ENCODE measurements at places on chromosomes 7 and 10.

- DNase-seq: no peak
These were observed 31.0 kb upstream of the OPALIN start for GRCh38 chr10:96389785-96390184.

DNA sequence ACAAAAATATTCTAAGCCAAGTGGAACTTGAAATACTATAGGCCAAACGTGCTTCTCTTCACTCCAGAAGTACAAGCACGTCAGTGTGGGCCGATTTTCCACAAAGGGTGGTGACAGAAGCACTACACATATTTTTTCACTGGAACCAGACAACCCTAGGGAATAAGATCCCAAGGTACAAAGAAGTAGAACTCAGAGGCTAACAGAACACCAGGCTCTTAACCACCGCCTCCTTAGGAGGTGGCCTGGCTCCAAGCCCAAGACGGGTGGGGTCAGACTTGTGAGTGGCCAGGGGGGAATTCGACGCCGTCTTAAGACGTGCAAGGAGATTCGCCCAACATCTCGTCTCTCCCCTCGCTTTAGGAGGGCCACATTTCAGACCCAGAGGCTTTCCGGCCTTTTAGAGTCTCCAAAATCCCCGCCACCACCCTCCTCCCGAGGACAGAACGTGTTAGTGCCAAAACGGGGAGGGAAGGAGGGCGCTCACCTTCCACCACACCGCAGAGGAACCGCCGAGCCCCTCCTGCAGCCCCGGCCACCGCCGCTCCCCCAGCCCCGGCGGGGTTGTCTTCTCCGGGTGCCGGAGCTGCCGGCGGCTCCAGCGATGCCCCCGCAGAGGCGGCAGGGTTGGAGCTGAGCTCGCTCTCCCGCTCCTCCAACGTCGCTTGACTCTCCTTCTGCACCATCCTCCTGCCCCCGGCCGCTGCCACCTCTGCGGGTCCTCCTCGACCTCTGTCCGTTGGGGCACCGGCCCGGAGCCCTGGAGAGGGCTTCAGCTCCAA, 716 bp downstream of the OGA start:
- DNase-seq: no peak

DNA sequence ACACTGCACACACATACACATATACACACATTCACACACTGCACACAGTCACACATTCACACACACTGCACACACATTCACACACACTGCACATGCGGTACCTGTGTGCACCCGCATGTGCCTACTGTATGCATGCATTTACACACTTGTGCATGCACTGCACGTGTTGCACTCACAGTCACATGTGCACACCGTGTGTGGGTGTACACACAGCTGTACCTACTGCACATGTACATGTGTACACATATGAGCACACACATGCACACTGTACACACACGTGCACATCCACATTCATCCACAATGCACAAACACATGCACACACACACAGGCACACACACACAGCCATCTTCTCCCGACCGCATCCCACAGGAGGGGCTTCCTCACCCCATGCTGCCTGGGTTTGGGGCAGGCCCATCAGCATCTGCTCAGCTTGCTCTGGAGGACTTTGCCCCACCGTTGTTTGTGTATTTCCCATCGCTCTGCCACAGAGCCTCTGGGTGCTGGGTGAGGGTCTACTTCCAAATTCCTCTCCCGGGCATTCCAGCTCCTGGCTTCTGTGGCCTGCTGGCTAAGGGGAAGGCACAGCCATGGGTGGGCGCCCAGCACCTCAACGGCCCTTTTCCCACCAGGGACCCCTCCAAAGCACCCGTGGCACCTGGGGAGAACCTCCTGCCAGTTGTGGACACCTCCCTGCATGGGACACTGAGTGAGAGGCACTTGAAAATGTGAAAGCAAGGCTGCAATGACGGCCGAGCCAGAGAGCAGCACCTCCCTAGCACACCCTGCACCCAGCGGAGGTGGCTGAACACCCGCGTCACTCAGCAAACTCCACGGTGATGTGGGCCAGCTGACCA, 324.3 kb downstream of the PTPRN2 start:
- no peak for DNase-seq

GRCh38 chr10:123681285-123681684, 15.1 kb downstream of the GPR26 start:
- no peak for DNase-seq

DNA sequence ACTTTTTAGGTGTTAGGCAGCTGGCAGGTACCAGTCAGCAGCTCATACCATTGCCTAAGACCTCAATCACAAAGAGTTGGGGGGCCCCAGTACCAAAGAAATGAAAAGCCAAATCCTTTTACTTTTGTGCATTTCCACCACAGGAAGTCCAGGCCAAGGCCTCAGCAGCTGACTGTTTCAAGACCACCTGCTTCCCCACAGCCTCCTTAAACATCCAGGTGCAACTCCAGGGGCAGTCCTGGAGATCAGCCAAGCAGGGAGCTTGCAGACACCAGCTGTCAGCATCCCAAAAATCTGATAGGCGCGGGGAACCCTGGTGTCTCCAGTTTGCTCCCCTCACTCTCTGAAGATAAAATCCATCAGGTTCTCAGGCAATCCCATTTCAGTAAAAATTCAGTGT, 91.5 kb upstream of the EFCAB10 start:
- no peak for DNase-seq

DNA sequence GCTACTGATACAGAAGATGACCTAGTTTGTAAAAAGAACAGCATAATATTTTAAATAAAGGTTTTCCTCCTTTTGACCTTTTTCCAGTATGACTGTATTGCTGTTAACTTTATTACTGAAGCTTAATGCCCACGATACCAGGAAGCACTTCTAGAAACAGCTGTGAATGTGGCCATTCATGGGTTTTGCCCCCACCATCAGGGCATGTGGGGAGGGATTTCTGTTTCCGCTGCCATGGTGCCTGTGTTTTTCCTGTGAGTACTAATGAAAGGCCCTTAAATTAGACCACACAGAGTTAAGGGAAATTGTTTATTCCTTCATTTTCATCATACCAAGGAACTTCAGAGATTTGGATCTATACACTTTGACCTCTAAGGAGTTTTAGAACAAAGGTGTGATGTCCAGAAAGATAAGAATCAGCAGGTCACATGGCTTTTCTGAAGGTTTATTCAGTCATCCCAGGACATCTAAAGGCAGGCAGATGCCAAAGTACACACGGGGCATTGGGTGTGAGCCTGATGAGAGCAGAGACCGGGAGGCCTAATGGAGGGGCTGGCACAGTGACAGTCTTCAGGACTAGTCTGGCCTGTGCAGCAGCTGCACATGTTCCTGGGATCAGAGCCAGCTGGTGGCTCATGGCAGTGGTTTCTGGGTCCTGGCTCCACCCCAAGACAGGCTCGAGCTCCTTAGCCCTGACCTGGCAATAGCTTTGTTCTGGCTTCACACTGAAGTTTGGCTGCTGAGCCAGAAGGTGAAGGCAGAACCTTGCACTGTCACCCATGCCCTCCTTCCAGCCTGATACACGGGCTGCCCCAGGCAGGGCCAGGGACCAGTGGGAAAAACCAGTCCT, 190.9 kb downstream of the REEP3 start:
- no peak for DNase-seq

GRCh38 chr10:133141144-133141957, 18.7 kb upstream of the KNDC1 start:
- no peak for DNase-seq

GRCh38 chr10:20454331-20454730, 442.8 kb downstream of the NEBL start:
- DNase-seq: no peak

DNA sequence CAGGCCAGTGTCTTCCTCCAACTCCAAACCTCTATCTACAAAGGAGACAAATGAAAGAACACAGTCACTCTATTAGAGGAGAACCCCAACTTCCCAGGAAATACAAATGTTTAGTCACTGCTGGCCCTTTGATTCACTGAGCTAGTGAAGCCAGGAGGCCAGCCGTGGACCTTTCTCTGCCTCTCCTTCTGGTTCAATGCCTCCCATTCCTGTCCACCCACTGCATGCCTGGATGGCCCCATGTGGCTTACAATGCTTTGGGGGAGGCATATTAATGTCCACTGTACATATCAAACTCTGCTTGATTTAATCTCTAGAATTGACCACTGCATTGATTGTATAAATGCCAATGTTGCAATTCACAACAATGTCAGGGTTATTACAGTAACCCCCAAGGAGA, 687.3 kb downstream of the KCNMA1 start:
- no peak for DNase-seq

- no peak for DNase-seq
These were observed 60.1 kb downstream of the DIP2C start for GRCh38 chr10:629186-629998.

- DNase-seq: no peak
These were observed 57.2 kb upstream of the STRIP2 start for GRCh38 chr7:129376778-129377700.

GRCh38 chr10:68625316-68625921, 65.3 kb downstream of the TET1 start:
- DNase-seq: no peak

GRCh38 chr10:92681306-92681834, 8.4 kb upstream of the HHEX start:
- DNase-seq: no peak

DNA sequence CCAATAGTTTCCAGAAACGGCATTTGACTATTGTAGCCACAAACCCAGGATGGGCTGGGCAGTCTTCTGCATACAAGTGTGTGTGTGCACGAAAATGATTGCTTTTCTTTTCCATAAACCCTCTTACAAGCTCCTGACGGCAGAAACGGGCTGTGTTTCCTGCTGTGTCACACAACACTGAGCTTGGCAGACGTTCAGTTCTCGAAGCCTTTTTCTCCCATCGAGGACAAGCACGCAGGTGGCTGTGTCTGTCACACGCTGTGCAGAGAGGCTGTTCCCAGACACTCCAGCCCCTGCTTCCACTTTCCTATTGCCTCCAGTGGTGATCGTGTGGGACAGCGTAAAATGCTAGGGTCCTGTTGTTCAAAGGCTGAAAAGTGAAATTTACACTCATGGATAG, 32.1 kb downstream of the RBAK start:
- no peak for DNase-seq

- DNase-seq: no peak
These were observed 21.7 kb downstream of the CCM2 start for GRCh38 chr7:45021604-45022296.

GRCh38 chr7:68715907-68716306, 882.4 kb upstream of the AUTS2 start:
- DNase-seq: no peak

GRCh38 chr10:69681436-69681835, 51.4 kb downstream of the FAM241B start:
- no peak for DNase-seq

- DNase-seq: no peak
These were observed 340.6 kb upstream of the NRP1 start for GRCh38 chr10:33674986-33675599.

GRCh38 chr7:162632-163297, 29.6 kb upstream of the FAM20C start:
- no peak for DNase-seq

- DNase-seq: no peak
These were observed 25.6 kb upstream of the CD36 start for GRCh38 chr7:80612880-80613279.

- no peak for DNase-seq
These were observed 97.2 kb downstream of the SMURF1 start for GRCh38 chr7:99046722-99047121.

DNA sequence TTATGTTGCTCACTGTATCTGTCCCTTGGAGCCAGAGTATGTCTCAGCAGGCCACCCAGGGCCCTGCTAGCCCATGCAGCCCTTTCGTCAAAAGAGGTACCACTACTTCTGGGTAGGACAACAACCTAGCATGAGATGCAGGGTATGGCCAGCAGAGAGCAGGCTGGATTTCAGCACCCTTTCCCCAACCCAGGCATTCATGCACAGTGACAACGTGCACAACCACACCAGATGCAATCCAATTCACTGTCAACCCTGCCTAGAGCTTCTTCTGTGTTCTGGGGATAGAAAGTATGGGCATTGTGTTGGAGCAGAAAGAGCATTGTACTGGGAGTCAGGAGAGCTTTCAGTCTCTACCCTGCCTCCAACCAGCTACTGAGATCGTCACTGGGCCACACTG, 37.9 kb downstream of the JAZF1 start:
- no peak for DNase-seq

- no peak for DNase-seq
These were observed 93.3 kb upstream of the FZD8 start for GRCh38 chr10:35735412-35735811.

- no peak for DNase-seq
These were observed 7.3 kb downstream of the TBRG4 start for GRCh38 chr7:45103958-45104843.

DNA sequence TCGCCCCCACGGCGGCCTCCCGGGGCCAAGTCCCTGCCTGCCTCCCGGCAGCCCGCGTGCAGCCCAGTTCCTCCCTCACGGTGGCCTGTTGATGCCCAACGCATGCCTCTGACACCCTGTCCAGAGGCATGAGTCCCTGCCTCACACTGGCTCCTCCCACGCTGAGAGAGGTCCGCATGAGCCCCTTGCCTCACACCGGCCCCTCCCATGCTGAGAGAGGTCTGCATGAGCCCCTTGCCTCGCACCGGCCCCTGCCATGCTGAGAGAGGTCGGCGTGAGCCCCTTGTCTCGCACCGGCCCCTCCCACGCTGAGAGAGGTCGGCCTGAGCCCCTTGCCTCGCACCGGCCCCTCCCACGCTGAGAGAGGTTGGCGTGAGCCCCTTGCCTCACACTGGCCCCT, 59.9 kb downstream of the CCDC201 start:
- no peak for DNase-seq

GRCh38 chr10:21524131-21524525, 1.4 kb downstream of the SKIDA1 start:
- DNase-seq: no peak

DNA sequence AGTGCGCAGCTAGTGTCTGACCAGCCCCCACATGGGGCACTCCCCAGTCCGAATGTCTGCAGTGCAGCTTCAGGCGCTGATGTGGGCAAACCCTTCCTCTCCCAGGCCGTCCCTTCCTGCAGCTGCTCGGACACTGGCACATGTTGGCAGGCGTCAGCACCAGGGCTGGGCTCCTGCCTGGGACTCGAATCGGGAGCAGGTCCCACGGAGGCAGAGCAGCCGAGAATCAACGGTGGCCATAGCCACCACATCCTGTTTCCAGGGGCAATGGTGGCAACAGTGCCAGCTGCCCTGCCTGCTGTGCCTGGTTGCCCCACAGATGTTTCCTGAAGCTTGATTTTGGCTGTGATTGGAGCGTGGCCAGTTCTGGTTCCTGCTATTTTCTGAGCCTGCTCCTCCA, 65.8 kb downstream of the MGMT start:
- DNase-seq: no peak

All from activated CD4-positive, alpha-beta T cell treated with anti-CD3 and anti-CD28 coated beads for 1 hour (primary cell).